ENCODE measurements at places on chromosomes 5 and 9.

- no peak for DNase-seq
Measured at GRCh38 chr5:80059354-80059980, 24.3 kb downstream of the THBS4 start.

DNA sequence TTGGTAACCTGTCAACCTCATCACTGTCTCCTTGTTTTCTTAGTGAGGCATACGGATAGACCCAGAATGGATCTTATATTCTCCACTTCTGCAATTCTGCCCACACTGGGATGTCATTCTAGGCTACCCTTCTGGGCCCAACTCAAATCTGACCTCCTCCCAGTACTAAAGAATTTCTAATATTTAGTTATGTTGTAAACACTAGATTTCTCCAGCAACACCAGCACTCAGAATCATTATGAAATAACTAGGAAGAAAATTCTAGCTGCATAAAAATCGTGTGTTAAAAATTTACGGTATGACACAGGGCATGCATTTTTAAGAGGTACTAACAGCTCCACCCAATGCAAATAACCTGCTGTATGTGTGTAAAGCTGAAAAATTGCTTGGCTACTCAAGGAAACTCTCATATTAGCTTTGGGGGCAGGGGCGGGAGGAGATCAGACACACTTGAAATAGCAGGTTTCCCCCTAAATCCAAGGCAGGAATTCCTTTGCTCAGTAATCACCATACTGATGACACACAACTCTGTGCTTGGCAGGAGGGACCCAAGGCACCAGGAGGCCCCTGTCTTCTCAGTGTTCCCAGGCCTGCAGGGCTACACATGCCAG lies 27.3 kb downstream of the MACROH2A1 start:
- no peak for DNase-seq

- DNase-seq: no peak
Measured at GRCh38 chr9:20014168-20014567, 225.3 kb upstream of the SLC24A2 start.

DNA sequence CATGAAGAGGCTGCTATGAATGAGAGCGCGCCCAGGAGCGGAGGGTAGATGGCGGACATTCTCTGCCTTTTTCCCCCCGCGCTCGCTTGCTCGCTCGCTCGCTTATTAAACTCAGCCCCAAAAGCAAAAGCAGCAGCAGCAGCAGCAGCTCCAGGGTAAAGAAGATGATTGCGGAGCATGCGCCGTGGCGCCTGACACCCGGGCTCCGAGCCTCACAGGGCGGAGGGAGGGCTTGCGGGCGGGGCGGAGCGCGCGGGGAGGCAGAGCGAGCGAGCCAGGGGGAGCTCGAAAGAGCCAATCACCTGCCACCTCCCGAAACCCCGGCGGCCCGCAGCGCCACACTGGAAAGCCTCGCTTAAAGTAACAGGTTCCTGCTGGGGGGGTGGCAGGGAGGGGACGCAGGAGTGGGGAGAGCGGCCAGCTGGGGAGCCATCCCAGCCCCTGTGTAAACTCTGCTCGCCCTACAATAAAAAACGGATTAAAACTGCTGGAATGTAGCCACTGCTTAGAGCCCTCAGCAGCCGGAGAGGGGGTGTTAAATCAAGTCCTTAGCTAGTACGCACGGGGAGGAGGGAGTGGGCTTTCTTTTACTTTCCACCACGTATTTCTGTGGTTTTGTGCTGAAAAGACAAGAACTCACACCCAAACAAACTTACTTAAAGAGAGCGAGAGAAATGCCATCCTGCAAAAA lies at the start of gene MLLT3:
MLLT3 (minus strand) TSS at position 170 of the 691 bp plus-strand sequence.
- DNase-seq: peak; percentile 96

DNA sequence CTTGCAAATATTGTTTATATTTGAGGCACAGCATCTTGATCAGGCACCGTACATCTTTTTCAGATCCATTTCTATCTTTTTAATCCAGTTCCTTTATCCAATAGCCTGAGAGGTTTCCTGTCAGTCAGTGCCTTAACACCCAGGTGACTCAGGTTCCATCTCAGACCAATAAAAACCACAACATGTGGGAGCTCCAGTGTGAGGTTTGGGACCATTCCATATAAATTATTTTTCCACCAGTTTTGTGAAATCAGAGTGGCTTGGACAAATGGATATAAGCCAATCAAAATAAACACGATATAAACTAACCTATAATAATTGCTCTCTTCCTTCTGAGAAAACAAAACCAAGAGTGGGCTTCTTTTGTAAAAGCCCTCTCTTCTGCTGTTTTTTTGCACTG lies 351.3 kb downstream of the NTRK2 start:
- DNase-seq: no peak

DNA sequence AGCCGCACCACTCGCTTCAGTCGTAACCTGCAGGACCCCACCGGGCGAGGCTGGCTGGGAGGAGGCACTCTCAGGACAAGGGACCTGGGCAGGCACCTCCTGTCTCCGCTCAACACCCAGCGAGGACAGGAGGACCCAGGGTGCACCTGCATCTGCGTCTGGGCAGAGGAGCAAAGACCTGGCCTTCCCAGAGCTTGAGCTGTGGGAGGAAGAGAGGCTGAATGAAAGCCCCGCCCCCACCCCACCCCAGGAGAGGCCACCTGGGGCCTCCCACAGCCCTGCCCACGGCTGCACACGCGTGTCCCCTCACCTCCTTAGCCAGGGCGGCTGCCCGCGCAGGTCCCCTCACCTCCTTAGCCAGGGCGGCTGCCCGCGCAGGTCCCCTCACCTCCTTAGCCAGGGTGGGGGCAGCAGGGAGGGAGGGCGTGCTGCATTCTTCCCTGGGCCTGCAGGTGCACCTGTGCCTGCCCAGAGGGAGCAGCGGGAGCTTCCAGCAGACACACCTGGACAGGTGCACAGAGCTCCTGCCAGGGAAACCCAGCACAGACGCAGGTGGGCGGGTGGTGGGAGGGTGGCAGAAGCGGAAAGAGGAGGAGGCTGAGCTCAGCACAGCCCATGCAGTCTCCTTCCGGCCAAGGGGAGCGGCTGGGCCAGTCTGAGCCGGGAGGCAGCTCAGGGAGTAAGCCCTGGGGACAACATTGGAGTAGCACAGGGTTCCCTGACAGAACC lies 18.5 kb upstream of the SLC12A7 start:
- DNase-seq: no peak

GRCh38 chr9:81824802-81825730 lies 103.2 kb upstream of the SPATA31D4 start:
- DNase-seq: no peak

GRCh38 chr9:112582371-112583262 lies 96.0 kb downstream of the KIAA1958 start:
- DNase-seq: no peak

- DNase-seq: no peak
Measured at GRCh38 chr9:108677776-108678175, 178.0 kb downstream of the ACTL7B start.

GRCh38 chr9:34456746-34457145 lies 1.6 kb downstream of the FAM219A start:
- no peak for DNase-seq

GRCh38 chr9:114238891-114239875 lies 83.7 kb upstream of the ORM1 start:
- DNase-seq: no peak

GRCh38 chr9:17191082-17191481 lies 56.2 kb downstream of the CNTLN start:
- no peak for DNase-seq

- DNase-seq: no peak
Measured at GRCh38 chr9:27280860-27281259, 16.1 kb downstream of the EQTN start.

GRCh38 chr9:99057665-99058625 lies 47.0 kb upstream of the TGFBR1 start:
- DNase-seq: peak; percentile 72
